Ureter (tissue), 1 donor: ENCODE measurements at places on chromosomes 16 and 17. TPM values are rescaled to one million over a fixed set of nuclear protein-coding genes. Genes with fewer than 3 reads are reported as not detected.

The GRIN2A gene
- 0.81 TPM for total RNA-seq

The DLX4 gene
- total RNA-seq: 1.1 TPM

DNA sequence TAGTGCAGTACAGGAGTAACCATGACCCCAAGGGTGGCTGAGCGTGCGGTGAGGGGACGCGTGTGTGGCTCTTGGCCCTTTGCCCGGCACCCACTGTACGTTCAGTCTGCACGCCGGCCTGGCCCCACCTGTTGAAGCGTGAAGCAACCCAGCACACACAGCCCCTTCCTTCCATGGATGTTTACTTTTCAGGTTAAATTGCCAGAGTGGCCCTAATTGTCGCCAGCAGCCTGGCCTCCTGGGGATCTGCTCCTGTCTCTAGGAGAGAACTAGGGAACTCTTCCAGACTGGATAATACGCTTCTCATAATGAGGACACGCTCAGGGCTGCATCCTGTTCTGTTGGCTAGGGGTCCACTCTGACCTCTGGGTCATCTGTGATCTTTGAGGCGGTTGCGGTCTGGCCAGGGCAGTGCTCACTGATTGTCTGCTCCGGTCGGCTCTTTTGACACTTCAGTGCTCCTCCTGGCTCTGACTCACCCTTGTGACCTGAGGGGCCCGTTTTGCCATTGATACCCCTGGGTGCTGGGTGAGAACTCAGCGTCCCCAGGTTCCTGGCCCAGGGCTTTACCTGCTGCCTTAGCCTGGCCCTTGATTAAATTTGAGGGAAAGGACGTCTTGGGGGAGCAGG, 27.7 kb downstream of the TPSG1 start:
- DNase-seq: no peak

- no peak for DNase-seq
Observed at GRCh38 chr17:12789481-12790248, at the start of gene ARHGAP44. TSS of gene ARHGAP44 (plus strand) at chr17:12789498. CDS start at chr17:12789839, 341 bp downstream.

The NUPR1 gene
- total RNA-seq: 127 TPM

- DNase-seq: no peak
Observed at GRCh38 chr17:56892333-56892732, 21.5 kb downstream of the TRIM25 start.

- DNase-seq: no peak
Observed at GRCh38 chr16:57131351-57131970, 39.1 kb downstream of the CPNE2 start.

The ADAD2 gene
- 0.42 TPM for total RNA-seq

GRCh38 chr17:1123921-1124715, 55.7 kb downstream of the ABR start:
- DNase-seq: no peak

GRCh38 chr17:40872416-40872815, 5.4 kb upstream of the KRT12 start:
- no peak for DNase-seq

DNA sequence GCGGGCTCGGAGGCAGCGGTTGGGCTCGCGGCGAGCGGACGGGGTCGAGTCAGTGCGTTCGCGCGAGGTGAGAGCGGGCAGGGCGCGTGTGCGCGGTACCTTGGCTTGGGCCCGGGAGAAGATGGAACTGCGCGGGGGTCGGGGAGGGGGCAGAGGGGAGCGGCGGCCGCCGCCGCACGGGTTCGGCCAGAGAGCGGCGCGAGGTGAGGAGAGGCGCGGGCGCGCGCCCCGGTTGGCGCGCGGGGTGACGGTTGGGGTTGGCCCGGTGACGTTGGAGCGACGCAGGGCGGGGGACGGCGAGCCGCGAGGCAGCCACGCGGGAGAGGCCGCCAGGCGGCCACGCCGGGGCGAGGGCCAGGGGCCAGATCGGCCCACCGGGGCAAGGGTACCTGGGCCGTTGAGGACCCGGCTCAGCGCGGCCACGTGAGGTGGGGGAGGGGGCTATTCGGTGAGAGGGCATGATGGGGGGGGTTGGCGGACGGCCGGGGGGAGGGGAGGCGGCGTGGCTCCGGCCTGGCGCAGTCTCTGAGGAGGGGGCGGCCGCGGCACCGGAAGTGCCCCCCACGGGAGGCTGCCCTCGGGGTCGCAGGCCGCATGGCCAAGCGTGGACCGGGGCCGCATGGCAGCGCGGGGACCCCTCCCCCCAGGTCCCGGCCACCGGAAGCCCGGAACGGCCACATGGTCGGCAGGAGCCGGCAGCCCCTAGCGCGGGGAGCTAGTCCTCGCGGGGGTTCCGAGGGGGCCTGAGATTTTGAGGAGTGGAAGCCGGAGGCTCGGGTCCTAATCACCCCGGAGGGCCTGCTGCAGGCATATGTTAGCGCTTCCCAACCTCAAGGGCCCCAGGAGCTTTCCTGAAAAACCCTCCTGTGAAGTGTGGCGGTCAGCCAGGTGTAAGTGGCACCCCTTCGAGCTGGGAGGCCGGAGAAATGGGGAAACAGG, 527 bp downstream of the EIF5A start:
- peak; percentile 75 for DNase-seq

DNA sequence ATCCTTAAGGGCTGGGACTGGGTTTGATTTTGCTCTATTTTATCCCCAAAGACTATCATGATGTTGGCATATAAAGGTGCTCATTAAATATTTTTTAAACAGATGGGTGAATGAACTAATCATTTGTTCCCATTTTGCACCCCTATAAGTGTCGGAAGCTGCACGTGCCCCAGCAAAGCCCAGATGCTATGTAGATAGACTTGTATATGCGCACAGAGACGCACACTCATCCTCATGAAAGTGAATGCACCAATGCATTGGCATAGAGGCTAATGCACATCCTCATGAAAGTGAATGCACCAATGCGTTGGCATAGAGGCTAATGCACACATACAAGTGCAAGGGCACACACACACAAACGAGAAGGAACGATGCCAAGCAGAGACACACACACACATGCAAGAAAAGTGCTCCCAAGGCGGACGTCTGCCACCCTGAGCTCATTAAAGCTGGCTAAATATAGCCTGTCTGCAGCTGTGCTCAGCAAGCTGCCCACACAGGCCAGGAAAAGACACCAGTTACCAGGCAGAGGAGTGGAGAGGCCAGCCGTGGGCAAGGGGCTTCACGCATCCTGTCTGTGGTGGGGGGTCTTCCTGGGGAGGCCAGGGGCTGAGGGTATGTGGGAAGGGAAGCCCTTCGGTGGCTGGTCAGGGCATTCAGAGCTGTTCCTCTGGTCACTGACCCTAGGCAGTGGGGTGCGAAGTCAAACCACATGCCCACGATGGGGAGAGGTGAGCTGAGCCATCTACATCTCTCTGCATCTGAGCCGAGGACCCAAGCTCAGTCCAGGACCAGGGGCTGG, 52.6 kb downstream of the PIMREG start:
- DNase-seq: no peak

The SLC5A11 gene
- total RNA-seq: 0.70 TPM
